ENCODE measurements at places on chromosomes 13 and 19.

GRCh38 chr13:30145709-30146367, 161.5 kb downstream of the KATNAL1 start:
- DNase-seq, result no peak

DNA sequence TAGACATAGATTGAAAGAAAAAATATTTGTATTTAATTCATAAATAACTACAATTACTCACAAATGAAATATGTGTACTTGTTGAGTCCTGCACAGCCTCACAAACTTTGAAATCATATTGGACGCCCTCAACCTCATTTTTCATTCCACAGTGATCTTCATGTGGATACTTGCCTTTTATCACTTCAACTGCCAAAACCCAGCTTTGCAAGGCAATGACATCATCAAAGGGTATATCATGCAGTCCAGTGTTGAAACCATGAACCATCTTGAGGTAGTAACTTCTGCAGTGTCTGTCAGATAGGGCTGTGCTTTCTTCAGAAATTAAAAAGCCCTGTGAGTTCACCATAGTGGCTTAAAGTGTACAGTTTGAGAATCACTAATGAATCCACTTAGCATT, 82.2 kb downstream of the HS6ST3 start:
- no peak for DNase-seq

GRCh38 chr19:36169084-36169760, 17.0 kb upstream of the COX7A1 start:
- DNase-seq, result no peak

- DNase-seq, result no peak
Measured at GRCh38 chr19:39265321-39265916, 2.8 kb upstream of the IFNL2 start.

- no peak for DNase-seq
Measured at GRCh38 chr13:113429608-113429985, 23.7 kb downstream of the ADPRHL1 start.
